GM04503 (cell line): ENCODE measurements at places on chromosomes 4 and X.

DNA sequence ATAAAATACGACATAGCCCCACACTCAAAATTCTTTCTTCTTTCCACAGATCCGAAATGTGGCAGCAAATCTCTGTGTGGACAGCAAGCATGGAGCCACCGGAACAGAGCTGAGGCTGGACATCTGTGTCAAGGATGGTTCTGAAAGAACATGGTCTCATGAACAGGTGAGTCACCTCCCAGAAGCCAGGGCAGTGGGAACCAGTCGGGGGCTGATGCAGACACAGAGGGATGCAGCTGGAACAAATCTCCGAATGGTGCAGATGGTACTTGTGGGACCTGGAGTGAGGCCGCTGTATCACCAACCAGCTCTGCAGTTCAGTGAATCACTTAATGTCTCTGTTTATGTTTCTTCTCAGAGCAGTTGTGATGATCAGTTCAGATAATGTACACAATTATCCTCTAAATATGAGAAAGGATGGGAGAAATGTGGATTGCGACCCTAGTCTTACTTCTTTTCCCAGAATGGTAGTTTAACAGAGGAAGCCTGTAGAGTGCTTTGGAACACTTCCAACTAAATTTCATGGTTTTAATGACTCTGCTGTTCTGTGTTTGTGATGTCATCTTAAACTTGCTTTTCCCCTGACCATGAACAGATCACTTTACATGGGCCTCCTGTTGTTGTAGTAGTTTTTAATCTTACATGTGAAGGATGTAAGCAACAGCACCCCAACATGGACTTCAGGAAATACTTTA, 159.3 kb upstream of the GALNT7 start:
- DNase-seq: no peak

DNA sequence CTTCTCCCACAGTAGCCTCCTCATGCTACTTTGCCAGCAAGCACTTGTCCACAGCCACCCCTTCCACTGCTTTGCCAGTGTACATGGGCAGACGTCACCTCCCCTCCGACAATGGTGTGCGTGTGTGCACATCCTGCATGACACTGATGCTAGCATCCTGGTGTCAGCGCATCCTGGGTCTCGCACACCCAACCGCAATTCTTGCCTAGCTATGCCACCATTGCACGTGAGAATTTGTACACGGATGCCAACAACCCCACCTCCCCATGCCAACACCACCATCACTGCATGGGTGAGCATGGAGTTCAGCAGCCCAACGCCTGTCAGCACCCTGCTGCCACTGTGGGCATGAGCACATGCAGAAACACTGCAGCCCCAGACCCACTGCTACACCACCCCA, 550.0 kb downstream of the STPG2 start:
- no peak for DNase-seq

DNA sequence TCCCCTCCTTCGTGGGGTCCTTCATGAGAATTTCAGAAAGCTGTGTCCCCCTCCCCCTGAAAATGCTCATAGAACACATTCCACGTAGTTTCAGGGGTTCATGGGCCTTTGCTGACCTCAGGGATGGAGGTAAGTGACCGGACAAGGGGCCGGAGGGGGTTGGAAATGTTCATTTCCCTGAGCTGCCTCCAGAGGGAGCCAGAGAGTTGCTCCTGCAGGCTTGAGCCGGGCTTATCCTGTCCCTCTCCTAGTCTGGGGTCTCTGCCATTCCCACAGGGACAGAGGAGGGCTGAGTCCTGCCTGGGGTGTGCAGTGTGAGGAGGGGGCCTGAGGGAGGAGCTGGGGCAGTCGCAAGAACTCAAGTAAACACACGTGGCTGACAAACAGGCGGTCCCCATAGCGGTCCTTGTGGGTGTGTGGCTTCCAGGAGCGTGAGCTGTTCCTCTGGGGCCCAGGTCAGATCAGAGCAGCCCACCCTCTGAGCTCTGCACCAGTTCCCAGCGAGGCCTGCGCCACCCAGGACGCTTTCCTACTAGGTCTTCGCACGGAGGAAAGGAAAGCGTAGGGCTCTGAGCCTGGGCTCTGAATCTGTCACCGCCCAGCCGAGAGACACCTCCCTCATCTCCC, 62.5 kb downstream of the WFS1 start:
- DNase-seq: no peak

GRCh38 chrX:20609916-20610415, 343.3 kb upstream of the RPS6KA3 start:
- no peak for DNase-seq

- DNase-seq: no peak
Measured at GRCh38 chr4:1249731-1250526, 999 bp upstream of the CTBP1 start.

GRCh38 chr4:127852661-127853060, 28.0 kb upstream of the PLK4 start:
- no peak for DNase-seq

DNA sequence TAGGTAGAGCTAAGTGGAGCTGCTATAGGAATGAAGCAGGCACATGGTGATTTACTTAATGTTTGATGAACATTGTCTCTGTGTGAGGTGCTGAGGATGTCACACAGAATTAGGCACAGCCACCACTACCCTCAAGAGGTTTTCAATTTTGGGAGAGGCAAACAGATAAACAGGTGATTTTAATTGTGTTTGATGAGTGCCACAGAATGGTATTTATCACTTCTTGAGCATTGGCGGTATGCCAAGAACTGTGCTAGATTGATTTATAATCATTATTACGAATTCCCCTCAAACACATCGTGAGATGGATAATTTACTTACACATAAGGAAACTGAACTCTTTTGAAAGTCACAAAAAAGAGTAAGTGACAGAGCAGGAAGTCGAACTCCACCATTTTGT, 74.8 kb downstream of the FREM3 start:
- DNase-seq: no peak

DNA sequence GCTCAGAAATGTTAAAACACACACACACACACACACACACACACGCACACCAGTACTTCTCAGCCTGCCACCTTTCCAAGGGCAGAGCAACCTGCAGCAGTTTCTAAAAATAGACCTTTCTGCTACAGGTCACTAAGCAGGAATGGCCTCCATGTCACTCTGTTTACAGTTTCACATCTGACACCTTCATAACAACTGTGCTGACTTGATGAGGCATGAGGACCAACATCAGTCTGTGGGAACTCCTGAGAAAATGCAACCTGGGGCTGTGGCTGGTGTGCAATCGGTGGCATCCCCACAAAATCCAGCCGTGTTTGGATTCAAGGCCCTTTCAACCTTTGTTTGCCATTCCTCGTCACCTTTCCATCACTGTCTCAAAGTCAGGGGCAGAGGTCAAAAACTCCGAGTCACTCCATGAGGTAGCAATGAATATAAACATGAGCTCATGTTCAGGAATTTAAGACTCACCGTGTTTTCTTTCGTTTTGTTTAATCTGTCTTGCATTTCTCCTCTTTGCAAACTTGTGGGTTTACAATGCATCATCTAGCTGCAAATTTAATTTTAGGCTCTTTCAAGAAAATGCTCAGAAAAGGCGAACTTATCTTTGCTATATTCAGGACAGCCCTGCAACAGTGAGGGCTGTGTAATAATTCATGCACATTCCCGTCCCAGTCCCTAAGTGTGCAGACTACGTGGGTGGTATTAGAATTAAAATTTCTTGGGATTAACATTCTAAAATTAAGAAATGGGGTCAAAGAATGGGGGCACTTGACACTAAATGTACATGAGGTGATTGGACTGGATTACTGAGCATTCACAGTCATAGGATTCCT, 135.3 kb downstream of the SHROOM3 start:
- no peak for DNase-seq

DNA sequence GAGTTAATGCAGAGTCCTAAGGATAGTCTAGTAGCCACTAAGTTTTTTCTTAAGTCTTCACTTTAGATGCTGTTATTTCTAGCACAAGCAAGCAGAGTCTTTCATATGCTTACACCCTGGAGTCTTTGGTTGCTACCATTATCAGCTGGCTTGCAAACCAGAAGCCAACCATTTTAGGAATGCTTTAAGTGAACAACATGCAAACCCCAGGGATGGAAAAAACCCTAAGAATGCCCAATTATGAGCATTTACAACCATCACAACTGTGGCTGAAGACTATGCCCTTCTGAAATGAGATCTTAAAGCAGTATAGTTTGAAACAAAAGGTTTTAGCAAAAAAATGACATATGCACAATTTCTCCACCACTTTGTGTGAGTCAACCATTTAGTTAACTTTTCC, 6.6 kb downstream of the MID1IP1 start:
- DNase-seq: no peak

DNA sequence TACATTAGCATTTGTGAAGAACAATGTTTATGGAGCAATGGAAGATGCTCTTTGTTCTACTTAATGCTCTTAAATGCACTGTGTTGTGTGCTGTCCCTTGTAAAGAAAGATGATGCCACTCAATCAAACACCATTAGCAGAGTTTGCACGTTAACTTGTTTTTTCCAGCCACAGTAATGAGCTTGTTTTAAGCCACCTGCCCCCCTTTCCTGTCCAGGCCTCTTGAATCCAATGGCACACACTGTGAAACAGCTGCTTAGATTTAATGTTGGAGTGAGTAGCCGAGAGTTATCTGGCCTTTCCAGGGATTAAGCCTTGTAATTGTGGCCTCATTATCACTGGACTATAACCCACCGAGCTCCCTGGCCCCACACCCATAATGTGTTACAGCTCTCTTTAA, 86.0 kb downstream of the PAK3 start:
- no peak for DNase-seq

GRCh38 chrX:63400340-63400739, 49.2 kb upstream of the SPIN4 start:
- no peak for DNase-seq

GRCh38 chr4:99816545-99817308, at the start of gene DAPP1:
TSS of gene DAPP1 (plus strand) at chr4:99816827. CDS start at chr4:99816914, 87 bp downstream.
- no peak for DNase-seq

- no peak for DNase-seq
Measured at GRCh38 chrX:70422851-70423341, at the start of gene GDPD2. TSS of gene GDPD2 (plus strand) at chrX:70423314. CDS start at chrX:70424985, 1,671 bp downstream.

- no peak for DNase-seq
Measured at GRCh38 chr4:73681776-73682175, 58.6 kb upstream of the CXCL8 start.

DNA sequence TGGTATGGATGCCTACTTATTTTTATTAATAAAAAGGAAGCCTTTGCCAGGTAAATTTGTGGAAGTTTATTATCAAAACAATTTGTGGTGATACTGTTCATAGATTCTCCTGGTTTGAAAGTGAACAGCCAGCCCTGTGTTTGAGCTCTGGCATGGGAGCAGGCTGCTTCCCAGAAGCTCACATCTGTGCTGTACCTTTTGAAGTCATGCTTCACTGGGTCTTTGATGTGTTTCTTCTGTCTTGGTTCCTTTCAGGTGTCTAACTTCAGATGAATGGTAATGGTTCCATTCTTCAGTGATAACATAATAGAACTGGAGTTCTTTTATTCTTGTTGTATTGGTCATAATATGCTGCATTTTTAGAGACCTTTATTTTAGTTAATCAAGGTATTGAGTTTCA, 85.5 kb downstream of the BMPR1B start:
- no peak for DNase-seq

- no peak for DNase-seq
Measured at GRCh38 chrX:34270434-34270833, 138.3 kb upstream of the FAM47A start.

- DNase-seq: no peak
Measured at GRCh38 chr4:184825896-184826690, at the start of gene ACSL1. TSS of gene ACSL1 (minus strand) at chr4:184825968. CDS start at chr4:184803514, 22,454 bp downstream.

GRCh38 chrX:123878252-123878721, 18.4 kb downstream of the XIAP start:
- DNase-seq: no peak

- no peak for DNase-seq
Measured at GRCh38 chrX:56802921-56803849, 74.1 kb downstream of the NBDY start.

DNA sequence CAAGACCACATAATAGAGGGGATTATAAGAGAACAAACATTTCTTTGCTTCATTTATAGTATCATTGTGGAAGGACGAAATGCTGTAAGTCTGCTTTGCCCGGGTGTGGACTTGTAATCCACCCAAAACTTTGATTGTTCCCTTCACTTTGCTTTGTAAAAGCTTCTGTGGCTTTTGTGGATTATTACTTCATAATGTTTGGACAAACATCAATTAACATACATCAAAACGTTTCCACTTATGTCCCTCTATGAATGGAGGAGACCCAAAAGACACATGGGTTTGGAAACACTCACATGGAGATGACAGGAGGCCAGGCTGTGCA, 415.4 kb downstream of the SPRY1 start:
- no peak for DNase-seq

DNA sequence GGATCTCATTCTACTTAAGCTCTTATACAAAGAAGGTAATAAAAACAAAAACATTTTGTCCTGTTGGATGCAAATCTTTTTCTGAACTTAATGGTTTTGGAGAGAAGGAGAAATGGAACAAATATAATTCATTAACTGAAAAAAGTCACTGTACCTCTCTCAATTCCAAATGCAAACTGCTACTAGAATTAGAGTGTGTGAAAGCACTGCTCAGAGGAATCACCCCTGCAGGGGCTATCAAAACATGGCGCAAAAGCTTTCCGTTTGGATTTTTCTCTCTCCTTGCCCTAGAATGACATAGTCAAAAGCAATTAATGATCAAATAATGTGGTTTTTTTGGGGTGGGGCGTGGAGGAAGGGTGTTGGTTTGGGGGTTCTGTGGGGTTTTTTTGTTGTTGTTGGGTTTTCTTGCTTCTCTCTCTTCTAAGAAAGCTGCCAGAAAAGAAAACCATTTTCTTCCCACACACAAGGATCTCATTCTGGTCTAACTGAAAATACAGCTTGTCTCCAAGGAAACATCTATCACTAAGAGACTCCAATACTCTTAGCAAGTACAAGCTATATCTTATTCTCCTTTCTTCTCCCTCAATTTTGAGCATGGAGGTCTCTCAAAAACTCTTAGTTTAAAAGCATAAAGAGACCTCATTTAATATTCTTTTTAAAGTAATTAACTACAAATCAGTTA, 41.6 kb downstream of the USP46 start:
- DNase-seq: no peak

- no peak for DNase-seq
Measured at GRCh38 chr4:25367004-25367621, 9.9 kb upstream of the ANAPC4 start.

- no peak for DNase-seq
Measured at GRCh38 chrX:150449313-150449712, 86.2 kb downstream of the MAMLD1 start.

DNA sequence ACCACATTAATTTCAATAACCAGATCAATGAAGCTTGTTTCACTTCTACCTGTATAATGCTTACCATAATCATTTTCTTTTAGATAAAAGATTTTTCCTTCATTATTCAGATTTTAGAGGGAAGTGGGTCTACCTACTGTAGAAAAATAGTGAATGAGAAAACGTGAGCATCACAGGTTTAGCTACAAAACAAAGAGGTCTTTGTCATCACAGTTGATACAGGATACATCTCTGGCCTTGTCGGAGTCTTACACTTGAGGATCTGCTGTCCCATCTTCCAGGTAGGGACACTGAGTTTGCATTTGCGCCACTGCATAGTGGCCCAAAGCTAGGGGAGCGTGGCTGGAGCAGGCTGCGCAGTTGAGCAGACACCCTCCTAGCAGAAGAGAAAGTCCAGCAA, 710 bp downstream of the CLDN24 start:
- no peak for DNase-seq

- peak; percentile 59 for DNase-seq
Measured at GRCh38 chrX:15947648-15948317, 93.2 kb upstream of the AP1S2 start.
